ENCODE measurements at places on chromosomes 5 and 9. TPM values are rescaled to one million over a fixed set of nuclear protein-coding genes. Genes with fewer than 3 reads are reported as not detected.
A peak's percentile ranks its signal among the peaks of the same experiment; 100 is the strongest.

The PCDHB8 gene
- total RNA-seq, result 2.8 TPM

The IFNA21 gene
- total RNA-seq, result not detected

The AK8 gene
- total RNA-seq, result 1.1 TPM

DNA sequence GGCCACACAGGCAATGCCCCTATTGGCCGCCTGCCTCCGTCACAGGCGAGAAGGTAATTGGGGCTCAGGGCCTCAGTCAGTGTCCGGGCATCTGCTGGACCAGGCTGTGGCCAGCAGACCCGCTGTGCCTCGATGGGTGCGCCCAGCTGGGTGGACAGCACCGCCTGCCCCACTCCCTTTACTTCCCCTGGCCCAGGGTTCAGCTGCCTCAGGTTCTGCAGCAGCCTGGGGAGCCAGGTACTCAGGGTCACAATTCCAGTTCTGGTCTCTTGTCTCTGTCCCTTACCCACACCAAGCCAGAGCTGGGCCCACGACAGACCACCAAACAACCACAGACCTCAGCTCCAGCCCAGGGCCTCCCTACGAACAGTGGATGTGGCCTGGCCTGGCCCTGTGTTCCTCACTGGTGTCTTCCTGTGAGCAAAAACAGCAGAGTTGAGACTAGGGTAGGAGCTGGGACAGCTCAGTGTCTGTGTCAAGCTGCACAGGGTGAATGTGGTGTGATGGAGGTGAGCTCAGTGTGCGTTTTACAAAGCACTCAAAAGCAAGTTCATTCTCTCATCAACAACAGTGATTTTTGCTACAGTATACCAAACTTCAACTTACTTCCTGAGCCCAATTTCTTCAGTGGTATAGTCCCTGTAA lies 33.4 kb upstream of the SUSD3 start:
- H3K36me3 ChIP-seq, result no peaks in the 10 kb centered on the region
- no peaks in the 10 kb centered on the region for H3K27me3 ChIP-seq
- no peaks in the 10 kb centered on the region for H3K4me1 ChIP-seq
- H3K27ac ChIP-seq, result no peak overlapping the region
- H3K4me3 ChIP-seq, result no peak overlapping the region

- no peak for DNase-seq
- H3K36me3 ChIP-seq, result no peaks in the 10 kb centered on the region
- H3K4me1 ChIP-seq, result peaks cover 19% of the 10 kb centered on the region
Observed at GRCh38 chr9:76620996-76621395, 143.2 kb upstream of the PCA3 start.

DNA sequence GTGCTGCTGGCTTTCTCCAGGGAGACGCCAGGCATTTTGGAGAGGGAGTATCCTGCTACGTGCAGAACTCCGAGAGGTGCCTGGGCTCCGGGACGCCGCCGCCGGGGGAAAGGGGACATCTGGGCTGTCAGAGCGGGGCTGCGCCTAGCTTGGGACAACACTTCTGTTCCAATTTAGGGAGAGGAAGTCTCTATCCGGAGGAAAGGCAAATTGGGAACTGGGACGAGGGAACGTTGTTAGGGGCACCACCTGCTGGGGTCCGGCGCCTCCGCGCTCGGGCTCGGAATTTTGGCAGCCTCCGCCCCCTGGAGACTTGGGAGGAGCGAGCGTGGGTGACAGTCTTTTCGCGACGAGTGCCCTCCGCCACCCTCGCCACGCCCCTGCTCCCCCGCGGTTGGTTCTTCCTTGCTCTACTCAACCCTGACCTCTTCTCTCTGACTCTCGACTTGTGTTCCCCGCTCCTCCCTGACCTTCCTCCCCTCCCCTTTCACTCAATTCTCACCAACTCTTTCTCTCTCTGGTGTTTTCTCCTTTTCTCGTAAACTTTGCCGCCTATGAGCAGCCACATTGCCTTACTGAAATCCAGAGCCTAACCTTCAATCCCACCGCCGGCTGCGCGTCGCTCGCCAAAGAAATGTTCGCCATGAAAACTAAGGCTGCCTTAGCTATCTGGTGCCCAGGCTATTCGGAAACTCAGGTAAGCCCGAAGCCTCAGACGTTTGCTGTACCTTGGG lies 1.6 kb downstream of the TSLP start:
- peak; percentile 11 for DNase-seq
- peak overlapping the region; percentile 12 for H3K27ac ChIP-seq
- no peaks in the 10 kb centered on the region for H3K36me3 ChIP-seq
- H3K4me3 ChIP-seq, result peak overlapping the region; percentile 77
- peaks cover 6% of the 10 kb centered on the region for H3K4me1 ChIP-seq

DNA sequence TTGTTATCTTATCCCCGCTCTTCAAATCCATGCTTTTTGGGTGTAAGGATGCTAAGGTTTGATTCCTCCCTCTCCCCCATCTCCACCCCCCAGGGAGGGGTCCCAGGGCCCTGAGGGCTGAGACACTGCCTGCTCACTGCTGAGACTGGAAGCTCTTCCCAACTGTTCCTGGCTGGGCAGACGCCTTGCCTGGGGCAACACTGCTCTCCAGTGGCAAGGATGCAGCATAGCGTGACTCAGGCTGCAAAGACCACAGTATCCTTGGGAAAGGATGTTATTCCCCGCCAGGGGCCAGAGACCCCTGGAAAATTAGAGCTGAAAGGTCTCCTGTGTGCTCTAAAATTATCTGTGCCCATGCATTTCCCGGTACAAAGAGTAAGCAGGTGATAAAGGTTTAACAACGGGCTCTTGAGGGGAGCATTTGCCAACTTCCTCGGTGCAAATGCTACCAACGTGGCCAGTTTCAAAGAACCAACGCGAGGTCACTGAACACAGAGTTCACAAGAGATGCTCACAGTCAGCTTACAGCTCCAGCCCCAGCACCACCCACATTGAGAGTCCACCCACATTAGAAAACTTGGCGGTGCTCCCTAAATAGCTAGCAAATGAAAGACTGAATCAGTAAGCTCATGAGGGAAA lies 271.9 kb downstream of the NSG2 start:
- DNase-seq, result peak; percentile 39
- no peaks in the 10 kb centered on the region for H3K4me1 ChIP-seq
- no peak overlapping the region for H3K4me3 ChIP-seq
- H3K36me3 ChIP-seq, result no peaks in the 10 kb centered on the region
- H3K27ac ChIP-seq, result no peak overlapping the region
- peaks cover 74% of the 10 kb centered on the region for H3K27me3 ChIP-seq

- no peaks in the 10 kb centered on the region for H3K4me1 ChIP-seq
- H3K4me3 ChIP-seq, result no peak overlapping the region
- H3K36me3 ChIP-seq, result no peaks in the 10 kb centered on the region
- no peak overlapping the region for H3K27ac ChIP-seq
- no peak for DNase-seq
- H3K27me3 ChIP-seq, result peaks cover 7% of the 10 kb centered on the region
Observed at GRCh38 chr5:115507681-115508080, 36.9 kb downstream of the FEM1C start.

DNA sequence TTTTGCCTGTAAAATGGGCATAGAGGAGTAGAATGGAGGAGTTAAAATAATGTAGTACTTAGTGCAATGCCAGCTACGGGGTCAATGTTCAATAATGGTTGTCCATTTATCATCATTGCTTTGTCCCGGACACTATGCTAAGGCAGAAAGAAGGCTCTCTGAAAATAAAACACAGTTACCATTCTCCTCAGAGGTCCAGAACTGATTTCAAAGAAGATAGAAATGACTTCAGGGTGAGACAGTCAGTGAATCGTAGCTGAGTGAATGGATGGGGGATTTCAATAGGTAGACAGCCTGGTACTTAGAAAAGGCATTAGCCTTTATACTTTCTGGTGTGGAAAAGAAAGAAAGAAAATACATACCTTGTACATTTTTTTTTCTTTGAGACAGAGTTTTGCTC lies 1.2 kb upstream of the AK3 start:
- H3K27me3 ChIP-seq, result no peaks in the 10 kb centered on the region
- H3K4me1 ChIP-seq, result peaks cover 15% of the 10 kb centered on the region
- peak overlapping the region; percentile 91 for H3K27ac ChIP-seq
- H3K4me3 ChIP-seq, result peak overlapping the region; percentile 93
- peaks cover 3% of the 10 kb centered on the region for H3K36me3 ChIP-seq

- peaks cover 6% of the 10 kb centered on the region for H3K27me3 ChIP-seq
- H3K27ac ChIP-seq, result no peak overlapping the region
- H3K4me3 ChIP-seq, result no peak overlapping the region
- H3K4me1 ChIP-seq, result no peaks in the 10 kb centered on the region
- no peak for DNase-seq
Observed at GRCh38 chr5:38468978-38469706, 87.3 kb downstream of the LIFR start.

- peaks cover 5% of the 10 kb centered on the region for H3K27me3 ChIP-seq
- H3K4me1 ChIP-seq, result peaks cover 41% of the 10 kb centered on the region
- DNase-seq, result no peak
- peak within 1 kb of the TSS; percentile 86 for H3K27ac ChIP-seq
Observed at GRCh38 chr9:72952914-72953313, at the start of gene ALDH1A1. TSS of gene ALDH1A1 (minus strand) at chr9:72953053. CDS start at chr9:72953000, 53 bp downstream.

DNA sequence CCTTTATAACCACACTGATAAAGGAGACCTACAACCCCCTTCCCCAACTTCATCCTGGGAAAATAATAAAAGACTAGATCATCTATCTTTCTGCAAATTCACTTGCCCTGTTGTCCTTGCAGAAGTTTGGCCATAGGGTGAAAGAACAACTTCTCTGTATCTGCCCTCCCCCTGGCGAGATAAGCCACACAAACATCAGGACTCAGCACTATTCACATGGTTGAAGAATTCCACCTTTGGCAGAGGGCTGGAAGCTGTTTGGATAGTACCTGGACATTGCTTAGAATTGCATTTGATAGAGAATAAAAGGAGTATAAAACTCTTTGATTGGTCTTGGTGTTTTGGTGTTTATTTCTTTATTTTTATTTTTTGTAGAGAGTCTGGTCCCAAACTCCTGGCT lies 16.9 kb downstream of the FAM151B start:
- H3K27ac ChIP-seq, result no peak overlapping the region
- H3K4me1 ChIP-seq, result peaks cover 2% of the 10 kb centered on the region
- H3K36me3 ChIP-seq, result no peaks in the 10 kb centered on the region
- no peak overlapping the region for H3K4me3 ChIP-seq
- H3K27me3 ChIP-seq, result no peaks in the 10 kb centered on the region

- H3K4me1 ChIP-seq, result peaks cover 9% of the 10 kb centered on the region
- no peak overlapping the region for H3K27ac ChIP-seq
- no peaks in the 10 kb centered on the region for H3K27me3 ChIP-seq
- H3K4me3 ChIP-seq, result no peak overlapping the region
- H3K36me3 ChIP-seq, result no peaks in the 10 kb centered on the region
- DNase-seq, result no peak
Observed at GRCh38 chr5:136907371-136907770, 542.0 kb upstream of the TRPC7 start.

DNA sequence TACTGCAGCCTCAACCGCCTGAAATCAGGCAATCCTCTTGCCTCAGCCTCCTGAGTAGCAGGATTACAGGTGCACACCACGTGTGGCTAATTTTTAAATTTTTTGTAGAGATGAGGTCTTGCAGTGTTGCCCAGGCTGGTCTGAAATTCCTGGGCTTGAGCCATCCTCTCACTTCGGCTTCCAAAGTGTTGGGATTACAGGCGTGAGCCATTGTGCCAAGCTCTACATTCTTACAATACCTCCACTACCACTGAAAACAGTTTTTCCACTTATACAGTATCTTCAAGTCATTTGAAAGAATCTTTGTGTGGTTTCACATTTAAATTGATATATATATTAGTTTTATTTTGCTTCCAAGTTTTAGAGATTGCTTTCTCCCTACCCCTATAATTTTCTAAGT lies 42.6 kb downstream of the LARP1 start:
- H3K36me3 ChIP-seq, result peaks cover 26% of the 10 kb centered on the region
- H3K4me3 ChIP-seq, result no peak overlapping the region
- no peaks in the 10 kb centered on the region for H3K27me3 ChIP-seq
- no peak overlapping the region for H3K27ac ChIP-seq
- no peak for DNase-seq

DNA sequence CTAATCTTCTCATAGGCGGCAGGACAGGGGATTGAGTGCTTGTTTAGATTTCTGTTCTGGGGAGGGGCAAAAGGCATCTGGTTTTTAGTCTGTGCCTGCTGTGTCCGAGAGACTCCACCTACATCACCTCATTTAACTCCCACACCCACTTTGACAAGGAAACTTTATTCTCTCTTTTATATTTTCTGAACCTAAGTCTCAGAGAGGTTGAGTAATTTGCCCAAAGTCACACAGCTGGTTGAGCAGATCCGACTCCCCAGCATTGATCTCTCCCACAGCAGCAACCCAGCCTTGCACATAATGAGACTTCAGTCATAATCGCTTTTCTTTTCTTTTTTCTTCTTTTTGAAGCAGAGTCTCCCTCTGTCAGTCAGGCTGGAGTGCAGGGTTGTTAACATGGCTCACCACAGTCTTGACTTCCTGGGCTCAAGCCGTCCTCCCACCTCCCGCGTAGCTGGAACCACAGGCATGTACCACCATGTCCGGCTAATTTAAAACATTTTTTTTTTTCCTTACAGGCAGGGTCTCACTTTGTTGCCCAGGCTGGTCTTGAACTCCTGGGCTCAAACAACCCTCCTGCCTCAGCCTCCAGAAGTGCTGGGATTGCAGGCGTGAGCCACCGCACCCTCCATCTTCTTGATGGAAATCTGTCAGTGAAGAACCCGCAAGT lies 36.5 kb upstream of the ANKRD33B start:
- H3K36me3 ChIP-seq, result no peaks in the 10 kb centered on the region
- no peak for DNase-seq
- no peak overlapping the region for H3K4me3 ChIP-seq

- H3K36me3 ChIP-seq, result no peaks in the 10 kb centered on the region
- no peak overlapping the region for H3K27ac ChIP-seq
- H3K4me3 ChIP-seq, result no peak overlapping the region
- no peak for DNase-seq
- H3K27me3 ChIP-seq, result peaks cover 4% of the 10 kb centered on the region
Observed at GRCh38 chr5:156380848-156381247, 53.9 kb downstream of the SGCD start.

GRCh38 chr5:177431317-177432142 lies 5.1 kb downstream of the GRK6 start:
- peaks cover 2% of the 10 kb centered on the region for H3K36me3 ChIP-seq
- H3K27ac ChIP-seq, result no peak overlapping the region
- no peaks in the 10 kb centered on the region for H3K27me3 ChIP-seq
